ENCODE measurements at places on chromosomes 4 and X. TPM values are rescaled to one million over a fixed set of nuclear protein-coding genes. Genes with fewer than 3 reads are reported as not detected.

Gene PGAM4
- not detected for total RNA-seq

Gene TRIM61
- total RNA-seq: 0.98 TPM

Gene RHOXF2
- total RNA-seq: not detected

Gene AKAP14
- not detected for total RNA-seq

Gene TKTL1
- 3.4 TPM for total RNA-seq

Gene KLHL15
- total RNA-seq: 25.6 TPM

Gene MUC7
- not detected for total RNA-seq

Gene AWAT2
- total RNA-seq: not detected

Gene PPP1R2C
- total RNA-seq: not detected

Gene ETNPPL
- 0.98 TPM for total RNA-seq

Gene NKX6-1
- not detected for total RNA-seq

Gene PPP4R3C
- not detected for total RNA-seq

Gene LDB2
- total RNA-seq: 128 TPM

Gene SLC25A43
- total RNA-seq: 0.98 TPM

Gene IL2RG
- total RNA-seq: 0.25 TPM

Gene VCX3B
- total RNA-seq: not detected

Gene ERCC6L
- total RNA-seq: 0.74 TPM

Gene SYTL5
- total RNA-seq: 2.5 TPM

Gene SCOC
- 74.0 TPM for total RNA-seq

Gene PRRG1
- total RNA-seq: 5.4 TPM

Gene RENBP
- 1.5 TPM for total RNA-seq

Gene XAGE1B
- not detected for total RNA-seq

Gene COX7B2
- not detected for total RNA-seq

Gene MAGEA12
- total RNA-seq: not detected

Gene KIAA1210
- total RNA-seq: under 0.01 TPM

Gene AVPR2
- total RNA-seq: not detected

Gene C4orf50
- total RNA-seq: 11.3 TPM

Gene LUZP4
- not detected for total RNA-seq

Gene POU4F2
- not detected for total RNA-seq

Gene XPNPEP2
- under 0.01 TPM for total RNA-seq

Gene MTCP1
- total RNA-seq: 4.9 TPM

Gene MAML3
- total RNA-seq: 5.2 TPM

Gene DCAF8L2
- total RNA-seq: not detected

Gene GYG2
- total RNA-seq: 6.1 TPM

Gene DRD5
- total RNA-seq: 0.74 TPM

Gene FGFBP2
- not detected for total RNA-seq

Gene SPANXA2
- total RNA-seq: not detected

Gene RHOH
- 0.25 TPM for total RNA-seq

Gene GIMD1
- total RNA-seq: not detected

Gene MAP3K15
- 0.74 TPM for total RNA-seq

Gene TRPC5OS
- total RNA-seq: not detected

Gene CHST7
- total RNA-seq: 6.4 TPM

Gene ARSJ
- 0.49 TPM for total RNA-seq

Gene IGSF1
- 1.2 TPM for total RNA-seq

Gene RNF212
- total RNA-seq: 0.49 TPM

Gene NMU
- 1.7 TPM for total RNA-seq

Gene SPANXC
- not detected for total RNA-seq

Gene ATG4A
- total RNA-seq: 5.9 TPM

Measured in temporal lobe (tissue), 4 donors.